ENCODE measurements at places on chromosomes 16 and 17.
A peak's percentile ranks its signal among the peaks of the same experiment; 100 is the strongest.

GRCh38 chr16:84735849-84736586, 36.2 kb downstream of the USP10 start:
- no peak for DNase-seq

DNA sequence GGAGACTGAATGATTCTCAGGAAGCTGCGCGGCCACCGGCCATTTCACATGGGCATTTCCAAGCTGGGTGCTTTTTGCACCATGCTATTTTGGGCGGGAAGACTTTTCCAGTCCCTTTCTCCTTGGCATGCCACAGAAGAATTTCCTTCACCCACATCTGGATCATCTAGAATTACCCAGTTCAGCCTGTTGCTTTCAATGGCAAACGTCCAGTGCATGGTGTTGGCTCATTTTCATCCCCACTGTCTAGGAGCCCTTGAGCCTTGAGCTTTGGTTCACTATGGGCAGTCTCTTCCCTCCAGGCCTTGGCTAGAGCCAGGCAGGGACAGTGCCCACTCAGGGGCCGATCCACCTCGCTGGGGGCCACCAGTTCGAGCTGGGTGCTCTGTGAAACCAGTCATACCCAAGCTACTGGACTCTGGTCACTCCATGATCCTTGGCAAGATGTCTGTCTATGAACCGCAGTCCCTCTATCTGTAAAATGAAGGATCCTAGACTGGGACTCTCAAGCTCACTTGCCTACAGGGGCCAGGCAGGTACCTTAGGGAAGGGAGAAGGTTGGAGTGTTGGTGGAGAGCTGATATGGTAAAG, 71.1 kb downstream of the CYLD start:
- DNase-seq: no peak

DNA sequence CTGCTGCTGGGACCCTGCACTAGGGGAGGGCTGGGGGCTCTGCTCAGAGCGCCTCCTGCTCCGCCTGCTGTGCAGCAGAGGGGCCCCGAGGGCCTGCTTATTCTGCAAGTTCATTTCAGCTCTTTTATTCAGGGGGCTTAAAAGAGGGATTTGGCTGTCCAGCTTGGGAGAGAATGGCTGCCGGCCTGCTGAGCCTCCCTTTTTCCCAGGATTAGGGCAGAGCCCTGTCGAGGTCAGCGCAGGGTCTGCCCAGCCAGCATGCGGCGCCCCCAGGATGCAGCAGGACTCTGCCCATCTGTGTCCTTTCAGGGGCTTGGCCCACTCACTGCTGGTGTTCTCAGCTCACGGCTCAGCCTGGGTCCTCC, 1.1 kb downstream of the SMIM5 start:
- peak; percentile 57 for DNase-seq

DNA sequence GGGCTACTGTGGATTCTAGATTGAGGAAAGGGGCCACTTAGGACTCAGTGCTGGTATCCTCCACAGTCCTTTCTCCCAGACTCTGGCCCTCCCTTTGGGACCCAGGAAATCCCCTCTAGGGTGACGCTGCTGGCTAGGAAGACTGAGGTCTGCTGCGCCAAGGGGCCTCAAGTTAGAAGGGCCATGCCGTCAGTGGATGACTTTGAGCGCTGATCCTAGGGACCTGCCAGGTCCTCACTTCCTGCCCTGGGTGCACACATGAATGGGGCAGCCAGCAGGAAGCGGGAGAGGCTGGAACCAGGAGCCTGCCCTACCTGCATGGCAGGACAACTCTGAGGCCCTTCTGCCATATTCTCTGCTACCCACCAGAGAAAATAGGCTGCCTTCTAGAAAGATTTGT, 145.0 kb downstream of the RAB11FIP4 start:
- DNase-seq: no peak

DNA sequence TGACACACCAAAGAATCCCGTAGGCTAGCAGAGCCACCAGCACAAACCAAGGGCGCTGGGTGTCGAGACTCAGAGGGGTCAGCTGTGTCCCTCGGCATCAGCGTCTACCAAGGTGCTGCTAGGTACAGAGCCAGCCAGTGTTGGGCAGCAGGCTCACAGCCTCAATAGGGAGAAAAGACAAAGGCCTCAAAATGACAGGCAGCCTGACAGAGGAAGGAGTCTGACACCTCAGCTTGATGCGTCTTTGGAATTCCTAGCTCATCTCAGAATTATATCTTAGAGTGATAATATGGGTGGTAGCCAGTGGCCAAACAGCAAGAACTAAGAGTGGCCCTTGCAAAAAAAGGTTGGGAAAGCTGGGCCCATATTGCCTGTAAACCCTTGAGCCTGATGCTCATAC, 45.9 kb downstream of the HS3ST3B1 start:
- DNase-seq: no peak

DNA sequence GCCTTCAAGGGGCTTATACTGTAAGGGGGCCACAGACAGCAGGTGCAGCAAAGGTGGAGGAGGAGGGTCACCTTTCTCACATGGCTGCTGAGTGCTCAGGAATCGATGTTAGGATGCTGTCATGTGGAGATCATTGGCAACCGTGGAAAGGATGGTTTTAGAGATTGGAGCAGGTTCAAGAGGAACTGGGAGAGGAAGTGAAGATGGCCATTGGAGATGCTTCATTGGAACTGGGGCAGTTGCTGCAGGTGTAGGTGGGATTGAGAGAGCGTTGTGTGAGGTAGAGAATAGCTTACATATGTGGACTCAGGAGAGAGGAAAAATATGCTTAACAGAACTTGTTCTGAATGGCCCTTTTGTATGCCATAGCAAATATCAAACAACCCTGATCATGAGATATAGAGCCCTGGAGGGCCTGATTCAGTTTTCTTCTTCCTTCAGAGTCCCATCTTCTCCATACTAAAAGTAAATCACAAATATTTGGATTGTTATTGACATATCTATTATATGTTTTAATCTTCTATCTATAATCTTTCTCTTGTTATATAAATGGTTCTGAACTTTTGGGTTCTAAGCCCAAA, 40.8 kb downstream of the LDHD start:
- DNase-seq: no peak

- no peak for DNase-seq
Observed at GRCh38 chr17:47807421-47807820, 14.2 kb downstream of the OSBPL7 start.

DNA sequence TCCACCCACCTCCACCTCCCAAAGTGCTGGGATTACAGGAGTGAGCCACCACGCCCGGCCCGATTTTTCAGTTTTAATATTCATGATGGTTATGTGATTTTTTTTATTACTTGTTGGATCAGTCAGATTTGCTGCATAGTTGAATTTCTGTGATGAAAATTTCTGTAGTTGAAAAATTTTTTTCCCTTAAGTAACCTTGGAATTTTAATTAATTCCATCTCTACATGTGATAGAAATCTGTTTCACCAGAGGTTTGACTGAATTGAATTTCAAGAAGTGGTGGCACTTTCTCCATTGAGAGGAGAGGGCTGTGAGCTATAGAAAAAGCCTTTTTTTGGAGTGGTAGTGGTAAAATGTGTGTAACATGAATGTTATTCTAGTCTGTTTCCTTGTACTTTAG, 24.7 kb downstream of the WIPF2 start:
- DNase-seq: no peak

GRCh38 chr17:14011740-14012405, 57.4 kb upstream of the COX10 start:
- no peak for DNase-seq

GRCh38 chr16:77434530-77435271, at the start of gene ADAMTS18:
ADAMTS18 (minus strand) TSS chr16:77435034; CDS start chr16:77434695, 339 bp downstream.
- peak; percentile 12 for DNase-seq

- no peak for DNase-seq
Observed at GRCh38 chr16:77663711-77664110, 58.6 kb upstream of the NUDT7 start.

GRCh38 chr16:77457046-77457445, 22.2 kb upstream of the ADAMTS18 start:
- no peak for DNase-seq

DNA sequence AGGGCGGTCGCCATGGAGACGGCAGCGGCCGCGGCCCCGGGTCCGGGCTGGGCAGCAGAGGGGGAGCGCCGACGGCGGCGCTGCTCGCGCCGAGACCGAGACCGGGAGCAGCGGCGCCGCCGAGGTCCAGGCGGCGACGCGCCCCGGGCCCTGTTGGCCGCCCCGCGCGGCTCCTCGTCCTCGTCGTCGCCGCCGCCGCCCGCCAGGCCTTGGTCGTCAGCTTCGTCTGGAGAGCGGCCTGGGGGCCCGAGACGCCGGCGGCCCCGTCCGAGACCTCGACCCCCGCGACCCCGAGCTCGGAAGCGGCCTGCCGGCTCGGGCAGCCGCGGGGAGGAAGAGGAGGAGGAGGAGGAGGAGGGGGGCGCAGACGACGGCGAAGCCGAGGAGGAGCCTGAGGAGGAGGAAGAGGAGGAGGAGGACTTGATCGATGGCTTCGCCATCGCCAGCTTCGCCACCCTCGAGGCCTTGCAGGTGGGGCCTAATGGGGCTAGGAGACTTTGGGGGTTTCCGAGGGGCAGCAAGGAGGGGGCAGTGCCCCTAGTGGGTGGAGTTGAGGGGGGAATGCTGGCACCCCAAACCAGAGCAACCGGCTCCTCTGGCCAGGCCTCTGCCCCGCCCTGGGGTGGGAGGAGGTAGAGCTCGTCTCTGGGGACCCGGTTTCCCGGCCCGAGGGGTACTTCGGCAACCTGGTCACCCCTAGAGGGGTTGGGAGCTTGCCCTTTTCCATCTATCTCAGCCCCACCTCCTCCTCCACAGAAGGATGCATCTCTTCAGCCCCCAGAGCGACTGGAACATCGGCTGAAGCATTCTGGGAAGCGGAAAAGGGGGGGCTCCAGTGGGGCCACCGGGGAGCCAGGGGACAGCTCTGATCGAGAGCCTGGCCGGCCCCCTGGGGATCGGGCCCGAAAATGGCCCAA, 1.5 kb downstream of the FBRS start:
- no peak for DNase-seq

- DNase-seq: peak; percentile 64
Observed at GRCh38 chr17:17568772-17569195, 22.7 kb downstream of the PEMT start.

DNA sequence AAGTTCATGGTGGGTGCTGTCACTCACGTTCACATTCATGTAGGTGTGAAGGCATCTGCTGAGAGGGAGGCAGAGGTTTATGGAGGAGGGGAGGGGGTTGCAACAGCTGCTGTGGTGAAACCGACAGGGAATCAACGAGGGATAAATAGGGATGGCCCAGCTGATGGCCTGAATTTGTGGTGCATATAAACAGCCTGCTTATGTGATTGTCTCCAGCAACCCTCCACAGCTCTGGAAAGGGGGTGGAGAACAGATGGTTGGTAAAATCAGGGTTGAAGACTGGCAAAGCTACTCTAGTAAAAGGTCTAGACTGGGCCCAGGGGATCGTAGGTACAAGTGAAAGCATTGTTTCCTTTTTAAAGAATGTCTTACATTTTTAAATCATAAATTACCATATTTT, 53.7 kb downstream of the IQCK start:
- no peak for DNase-seq

- DNase-seq: no peak
Observed at GRCh38 chr16:66845080-66845410, 831 bp downstream of the CA7 start.

- no peak for DNase-seq
Observed at GRCh38 chr17:75996665-75997590, 3.7 kb upstream of the CDK3 start.

DNA sequence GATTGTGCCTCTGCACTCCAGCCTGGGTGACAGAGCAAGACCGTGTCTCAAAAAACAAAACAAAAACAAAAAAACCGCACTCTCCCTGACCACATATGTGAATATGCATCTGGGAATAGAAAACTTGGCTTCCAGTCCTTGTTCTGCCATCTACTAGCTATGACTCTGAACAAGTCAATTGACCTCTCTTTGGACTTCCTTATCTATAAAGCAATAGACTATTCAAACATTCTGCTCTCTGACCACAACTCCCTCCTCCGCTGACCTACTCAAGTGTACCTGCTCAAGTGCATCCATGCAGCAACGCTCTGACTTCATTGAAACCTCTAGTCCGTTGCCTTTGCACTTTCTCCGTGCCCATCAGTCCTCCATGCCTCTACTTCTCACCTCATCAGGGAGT, 52.6 kb upstream of the KDM6B start:
- DNase-seq: no peak

GRCh38 chr17:58677194-58677880, 14.5 kb downstream of the TEX14 start:
- DNase-seq: no peak

GRCh38 chr17:1714427-1714979, 4.3 kb upstream of the TLCD2 start:
- peak; percentile 92 for DNase-seq

GRCh38 chr16:68380676-68381362, 67.5 kb downstream of the SMPD3 start:
- DNase-seq: no peak

GRCh38 chr17:78242024-78242742, 10.8 kb downstream of the TMEM235 start:
- no peak for DNase-seq

GRCh38 chr16:30115238-30115637, 1.9 kb upstream of the GDPD3 start:
- DNase-seq: no peak

DNA sequence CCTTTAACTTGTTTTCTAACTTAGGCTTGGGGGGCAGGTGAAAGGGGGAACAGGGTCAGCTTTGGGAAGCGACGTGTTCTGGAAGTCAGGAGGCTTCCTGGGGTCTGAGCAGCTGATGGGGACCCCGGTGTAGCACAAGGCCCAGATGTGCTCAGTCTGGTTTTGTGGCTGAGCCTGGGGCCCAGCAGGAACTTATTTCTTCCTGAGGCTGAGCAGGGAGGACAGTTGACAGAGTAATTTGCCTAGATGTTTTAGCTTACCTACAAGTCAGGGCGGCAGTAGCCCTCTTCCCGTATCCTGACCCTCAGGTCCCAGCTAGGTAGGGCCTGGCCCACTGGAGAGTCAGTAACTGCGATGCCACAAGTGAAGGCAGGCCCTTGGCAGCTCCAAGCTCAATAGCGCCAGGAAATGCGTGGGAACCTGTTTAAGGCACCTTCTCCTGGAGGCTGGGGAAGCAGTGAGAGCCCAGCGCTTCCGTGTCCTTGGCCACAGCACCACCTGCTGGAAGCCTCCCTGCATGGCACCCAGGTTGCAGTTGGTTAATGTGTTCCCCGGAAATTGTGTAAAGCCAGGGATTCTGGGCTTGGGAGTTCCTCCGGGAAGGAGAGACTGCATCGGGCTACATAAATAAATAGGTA, 5.2 kb downstream of the CCR7 start:
- peak; percentile 86 for DNase-seq

- peak; percentile 68 for DNase-seq
Observed at GRCh38 chr16:820748-821147, 20.2 kb upstream of the GNG13 start.

DNA sequence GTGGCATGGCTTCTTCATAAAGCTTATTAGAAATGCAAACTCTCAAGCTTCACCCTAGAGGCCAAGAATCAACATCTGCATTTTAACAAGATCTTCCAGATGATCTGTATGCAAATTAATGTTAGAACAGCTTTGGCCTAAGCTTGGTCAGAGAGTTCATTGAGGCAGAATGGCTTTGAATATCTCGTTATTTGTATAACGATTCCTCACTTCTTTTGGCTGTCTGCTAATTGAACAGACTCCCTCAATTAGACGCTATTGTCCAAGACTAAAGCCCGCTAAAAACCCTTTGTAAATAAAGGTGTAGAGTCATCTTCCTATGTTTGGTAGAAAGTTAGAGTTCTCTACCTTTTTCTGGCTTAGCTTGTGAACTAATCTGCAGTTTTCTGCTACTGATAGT, 1453.7 kb downstream of the CDH8 start:
- no peak for DNase-seq
